CD4-positive, alpha-beta T cell treated with Interleukin-15 for 1 hour (primary cell): ENCODE measurements at places on chromosomes 1 and 21.

DNA sequence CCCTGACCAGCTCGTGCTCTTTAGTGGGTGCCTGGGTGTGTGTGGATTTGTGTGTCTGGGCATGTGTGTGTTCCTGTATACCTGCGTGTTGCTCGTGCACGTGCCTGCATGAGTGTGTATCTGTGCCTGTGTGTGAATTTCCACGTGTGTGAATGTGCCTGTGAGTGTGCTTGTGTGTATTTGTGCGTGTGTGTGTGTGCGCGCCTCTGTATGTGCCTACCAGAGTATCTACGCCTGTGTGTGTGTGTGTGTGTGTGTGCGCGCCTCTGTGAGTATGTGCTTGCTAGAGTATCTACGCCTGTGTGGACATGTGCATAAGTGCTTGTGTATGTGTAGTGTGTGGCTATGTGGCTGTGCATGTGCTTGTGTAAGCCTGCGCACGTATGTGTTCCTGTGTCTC is 691 bp upstream of the SELENBP1 start:
- DNase-seq, result no peak

- peak; percentile 69 for DNase-seq
Observed at GRCh38 chr1:181128592-181129497, 40.3 kb downstream of the IER5 start.

- DNase-seq, result no peak
Observed at GRCh38 chr1:51414811-51415210, 84.4 kb upstream of the TTC39A start.

DNA sequence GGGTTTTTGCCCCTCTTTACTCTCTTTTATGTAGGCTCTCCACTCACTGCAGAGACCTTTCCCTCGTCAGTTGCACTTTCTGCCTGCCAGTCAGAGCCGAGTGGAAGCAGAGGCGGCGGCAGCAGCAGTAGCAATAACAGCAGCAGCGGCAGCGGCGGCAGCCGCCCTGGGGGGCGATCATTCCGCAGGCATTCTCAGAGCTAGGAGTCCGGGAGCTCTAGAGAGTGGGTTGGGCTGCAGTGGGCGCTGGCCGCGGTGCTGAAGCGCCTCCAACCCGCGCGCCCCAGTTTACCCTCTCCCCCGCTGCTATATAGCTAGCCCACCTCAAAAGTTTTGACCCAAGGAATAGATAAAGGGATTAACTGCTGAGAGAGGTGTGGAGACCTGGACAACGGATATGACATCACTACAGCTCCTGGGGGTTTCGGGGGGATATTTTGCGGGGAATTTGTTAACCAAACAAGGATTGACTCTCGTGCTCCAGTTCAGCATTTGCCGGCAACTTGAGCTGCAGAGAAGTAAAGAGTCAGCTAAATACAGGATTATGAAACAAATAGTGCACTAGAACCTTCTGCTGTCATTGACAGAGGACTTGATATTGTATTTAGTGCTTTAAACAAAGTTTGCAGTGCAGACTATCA is at the start of gene OLFM3:
TSS of gene OLFM3 (minus strand) at position 102 of the 641 bp plus-strand sequence.
- no peak for DNase-seq

GRCh38 chr21:15943009-15943666 is 213.4 kb downstream of the USP25 start:
- DNase-seq, result no peak

DNA sequence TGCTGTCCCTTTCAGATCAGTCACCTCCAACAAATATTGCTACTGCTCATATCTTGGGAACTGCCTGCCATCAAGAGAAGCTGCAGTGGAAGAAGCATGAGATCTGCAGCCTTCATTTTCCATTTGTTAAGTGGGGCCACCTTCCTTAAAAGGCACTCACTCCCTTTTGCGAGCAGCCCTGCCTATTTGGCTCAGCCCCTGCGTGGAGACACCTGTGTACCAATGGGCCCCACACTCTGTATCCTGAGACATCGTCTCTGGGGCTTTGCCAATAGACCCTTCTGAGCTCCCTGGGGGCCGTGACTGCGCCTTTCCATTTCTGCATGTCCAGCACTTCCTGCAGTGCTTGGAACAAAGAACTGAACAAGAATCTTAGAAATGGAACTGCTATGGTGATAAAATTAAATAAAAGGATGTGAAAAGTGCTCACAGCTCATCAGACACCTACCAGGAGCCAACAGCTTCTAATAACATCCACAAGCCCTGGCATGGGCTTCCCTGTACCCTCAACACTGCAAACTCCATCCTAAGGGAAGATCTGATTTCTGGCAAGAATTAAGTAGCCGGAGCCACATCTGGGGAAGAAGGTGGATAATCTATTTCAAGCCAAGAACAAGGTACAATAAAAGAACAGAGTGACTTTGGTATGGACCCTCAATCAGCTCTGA is 36.7 kb downstream of the PARP1 start:
- no peak for DNase-seq
